ENCODE measurements at places on chromosomes 2 and 18. TPM values are rescaled to one million over a fixed set of nuclear protein-coding genes. Genes with fewer than 3 reads are reported as not detected.

DNA sequence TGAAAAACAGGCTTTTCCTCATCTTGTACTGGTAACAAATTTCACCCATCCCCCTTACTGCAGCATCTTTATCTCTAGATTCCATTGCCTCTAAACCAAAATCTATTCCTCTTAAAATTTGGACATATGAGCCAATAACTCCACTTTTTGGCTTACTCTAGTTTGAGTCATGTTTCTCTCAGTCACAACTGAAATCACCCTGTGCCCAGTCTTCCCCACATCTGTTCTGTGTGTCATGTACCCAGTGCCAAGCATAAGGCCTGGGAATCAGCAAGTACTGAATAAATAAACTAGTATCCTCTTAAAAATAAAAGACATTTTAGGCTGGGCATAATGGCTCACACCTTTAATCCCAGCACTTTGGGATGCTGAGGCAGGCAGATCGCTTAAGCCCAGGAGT, 20.8 kb upstream of the CHN1 start:
- no peak for DNase-seq

Gene DSG2
- total RNA-seq = 23.3 TPM

- no peak for DNase-seq
Measured at GRCh38 chr2:182804128-182804527, 62.3 kb downstream of the FRZB start.

DNA sequence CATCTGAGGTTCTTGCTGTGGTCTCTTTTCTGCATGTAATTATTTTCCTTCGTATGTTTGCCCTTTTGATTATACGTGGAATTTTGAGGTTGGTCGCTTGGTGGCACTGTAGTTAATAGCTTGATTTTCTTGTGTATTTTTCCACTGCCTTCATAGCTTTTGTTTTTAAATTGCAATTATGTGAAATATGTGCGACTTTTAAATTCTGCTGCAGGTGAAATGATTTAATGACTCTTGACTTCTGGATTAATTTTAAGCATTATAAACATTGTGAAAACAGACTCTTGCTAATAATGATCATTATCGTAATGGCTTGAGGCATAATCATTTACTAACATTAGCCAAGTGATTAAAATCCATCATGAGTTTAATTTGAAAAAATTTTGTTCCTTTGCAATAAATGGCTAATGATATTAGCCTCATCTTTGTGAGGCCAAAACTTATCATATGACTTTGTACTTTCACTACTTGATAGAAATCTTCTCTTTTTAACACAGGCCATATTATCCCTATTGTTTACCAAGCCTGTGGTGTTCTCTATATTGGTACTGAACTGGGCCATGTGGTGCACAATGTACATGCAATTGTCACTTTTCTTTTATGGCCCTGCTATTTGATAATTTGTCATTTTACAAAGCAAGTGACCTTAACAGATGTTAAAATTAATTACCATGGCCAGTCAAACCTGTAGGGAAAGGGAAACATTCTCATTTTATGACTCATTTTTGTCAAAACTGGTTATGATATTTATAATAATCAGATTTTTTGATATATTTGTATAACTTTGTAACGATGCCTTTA, 62.8 kb upstream of the NEUROD1 start:
- peak; percentile 66 for DNase-seq

Gene M1AP
- total RNA-seq = not detected

DNA sequence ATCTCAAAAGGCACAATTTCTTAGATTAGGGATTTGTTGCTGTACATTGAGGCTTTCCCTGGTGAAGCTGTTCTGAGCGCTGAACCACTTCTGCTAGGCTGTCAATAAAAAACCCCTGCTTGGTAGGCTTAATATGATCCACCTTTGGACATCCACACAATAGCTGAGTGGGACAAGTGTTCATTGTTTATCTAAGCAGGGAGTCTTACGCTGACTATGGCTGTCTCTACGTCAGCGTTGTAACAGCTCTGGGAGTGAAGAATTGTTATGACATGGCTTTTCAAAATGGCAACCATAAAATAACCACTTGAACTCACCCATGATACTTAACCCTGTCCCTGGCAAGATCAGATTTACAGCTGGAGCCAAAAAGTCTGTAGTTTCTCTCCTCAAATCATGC, 111.5 kb upstream of the SULT1C3 start:
- DNase-seq = no peak

DNA sequence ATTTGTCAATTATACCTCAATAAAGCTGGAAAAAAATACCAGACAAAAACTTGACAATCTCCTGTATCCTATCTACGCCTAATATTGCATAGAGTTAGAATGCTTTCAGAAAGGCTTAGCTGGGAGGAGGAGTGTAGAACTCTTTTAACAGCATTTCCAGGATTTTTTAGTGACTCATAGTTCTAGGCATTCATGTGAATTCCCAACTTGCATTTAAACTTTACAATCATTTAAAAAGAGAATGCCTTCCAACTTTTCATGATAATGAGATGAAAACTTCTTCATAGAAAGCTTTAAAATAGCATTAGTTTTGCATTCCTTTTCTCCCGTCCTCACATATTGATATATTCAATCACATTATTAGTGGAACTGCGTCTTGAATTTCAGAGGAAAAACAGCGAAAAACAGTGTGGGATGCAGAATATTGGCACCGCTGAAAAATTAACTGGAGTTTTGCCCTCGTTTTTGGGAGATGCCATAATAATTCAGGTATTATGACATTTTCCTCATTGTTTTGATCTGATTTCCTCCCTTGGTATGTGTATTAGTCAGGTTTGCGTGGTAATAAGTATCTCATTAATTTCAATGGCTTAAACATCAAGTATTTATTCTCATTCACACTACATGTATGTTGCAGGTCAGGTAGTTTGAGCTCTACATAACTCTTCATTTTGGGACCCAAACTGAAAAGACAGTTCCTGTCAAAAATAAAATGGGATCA, 293.2 kb upstream of the FIGN start:
- no peak for DNase-seq

Gene UGT1A8
- total RNA-seq = not detected

DNA sequence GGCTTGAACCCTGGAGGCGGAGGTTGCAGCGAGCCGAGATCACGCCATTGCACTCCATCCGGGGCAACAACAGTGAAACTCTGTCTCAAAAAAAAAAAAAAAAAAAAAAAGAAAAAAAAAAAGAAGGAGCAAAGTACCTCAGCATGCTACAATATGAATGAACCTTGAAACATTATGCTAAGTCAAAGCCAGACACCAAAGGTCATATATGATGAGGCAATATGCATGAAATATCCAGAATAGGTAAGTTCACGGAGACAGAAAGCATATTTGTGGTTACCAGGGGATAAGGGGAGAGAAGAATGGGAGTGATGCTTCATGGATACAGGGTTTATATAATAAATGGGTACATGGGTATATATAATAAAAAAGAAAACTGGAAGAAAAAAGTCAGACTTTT, 93.3 kb downstream of the PRELID3A start:
- DNase-seq = peak; percentile 53

DNA sequence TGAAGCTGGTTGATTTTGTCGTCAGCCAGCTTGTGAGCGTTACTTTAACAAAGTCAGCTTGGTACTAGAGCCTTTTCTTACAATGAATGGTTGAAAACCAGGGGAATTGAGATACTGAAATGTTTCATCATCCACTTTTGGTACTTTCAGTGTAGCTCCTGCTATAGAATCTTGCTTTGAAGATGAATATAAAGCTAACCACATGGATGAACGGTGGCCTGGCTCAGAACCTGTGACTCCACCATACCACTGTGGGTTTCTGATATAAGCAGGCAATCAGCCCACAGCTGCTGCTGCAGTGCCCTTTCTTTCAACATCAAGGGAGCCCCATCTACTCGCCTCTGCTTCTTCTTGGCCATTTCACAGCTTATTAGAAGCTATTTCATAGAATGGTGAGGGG, 53.2 kb upstream of the GPR45 start:
- DNase-seq = no peak

DNA sequence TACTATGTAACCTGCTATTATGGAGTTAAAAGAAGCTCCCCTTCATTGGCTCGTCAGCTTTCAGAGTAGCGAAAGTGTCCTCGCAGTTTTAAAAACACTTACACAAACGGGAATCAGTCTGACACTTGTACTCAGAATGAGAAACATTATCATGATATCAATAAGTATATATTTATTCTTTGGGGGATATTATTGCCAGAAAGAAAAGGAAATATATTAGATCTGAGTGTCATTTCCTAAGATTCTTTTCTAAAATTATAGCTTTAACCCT, 584.5 kb downstream of the ZEB2 start:
- DNase-seq = no peak

Gene THSD7B
- total RNA-seq = not detected

GRCh38 chr18:75337348-75337747, 90.2 kb downstream of the SMIM21 start:
- no peak for DNase-seq

DNA sequence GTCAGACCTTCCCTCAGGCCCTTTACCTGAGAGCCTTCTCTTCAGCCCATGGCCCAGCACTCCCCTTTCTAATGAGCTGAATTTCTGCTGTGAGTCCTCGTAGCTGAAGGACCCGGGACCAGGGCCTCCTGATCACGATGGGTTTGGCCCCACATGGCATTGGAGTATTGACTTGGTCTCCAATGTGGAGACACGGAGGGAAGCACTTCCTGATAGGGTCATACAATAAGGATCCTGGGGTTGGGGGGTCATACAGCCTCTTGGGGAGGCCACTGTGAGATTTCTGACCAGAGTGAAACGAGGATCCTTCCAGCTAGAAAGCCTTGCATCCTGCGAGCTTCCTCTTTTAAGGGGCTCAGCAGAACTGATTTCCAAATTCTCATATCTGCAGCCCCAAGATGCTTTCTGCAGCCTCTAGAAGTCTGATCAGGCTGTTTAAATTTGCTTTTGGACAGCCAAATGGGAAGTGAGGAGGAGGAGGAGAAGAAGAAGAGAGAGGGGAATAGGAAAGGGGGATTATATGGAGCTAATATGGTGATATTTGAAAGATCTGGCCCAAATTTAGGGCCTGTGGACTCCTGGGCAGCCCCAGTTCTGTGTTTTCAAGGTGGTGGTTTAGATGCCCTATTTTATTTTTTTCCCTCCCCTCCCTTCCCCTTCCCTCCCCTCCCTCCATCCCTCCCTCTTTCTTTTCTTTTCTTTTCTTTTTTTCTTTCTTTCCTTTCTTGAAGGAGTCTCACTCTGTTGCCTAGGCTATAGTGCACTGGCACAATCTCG, 38.9 kb downstream of the RHOB start:
- DNase-seq = no peak

- DNase-seq = no peak
Measured at GRCh38 chr2:168139852-168140251, 107.5 kb downstream of the STK39 start.

Gene DYNAP
- not detected for total RNA-seq

- no peak for DNase-seq
Measured at GRCh38 chr2:168564641-168565040, 108.6 kb downstream of the CERS6 start.

Gene KCTD1
- total RNA-seq = 6.8 TPM

DNA sequence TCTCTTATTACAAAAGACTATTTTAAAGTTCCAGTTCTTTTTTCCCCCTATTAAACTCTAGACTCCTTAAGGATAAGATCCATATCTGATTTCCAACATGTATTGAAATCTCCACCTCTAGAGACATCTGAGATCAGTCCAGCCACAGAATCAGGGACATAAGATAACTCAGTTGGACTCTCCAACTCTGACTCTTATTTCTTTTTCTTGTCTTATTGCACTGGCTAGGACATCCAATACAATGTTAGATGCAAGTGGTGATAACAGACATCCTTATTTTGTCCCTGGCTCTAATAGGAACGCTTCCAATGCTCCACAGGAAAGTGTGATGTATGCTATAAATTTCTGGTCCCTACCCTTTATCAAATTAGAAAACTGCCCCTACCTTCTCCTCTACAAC, 158.1 kb downstream of the TNS1 start:
- DNase-seq = no peak

DNA sequence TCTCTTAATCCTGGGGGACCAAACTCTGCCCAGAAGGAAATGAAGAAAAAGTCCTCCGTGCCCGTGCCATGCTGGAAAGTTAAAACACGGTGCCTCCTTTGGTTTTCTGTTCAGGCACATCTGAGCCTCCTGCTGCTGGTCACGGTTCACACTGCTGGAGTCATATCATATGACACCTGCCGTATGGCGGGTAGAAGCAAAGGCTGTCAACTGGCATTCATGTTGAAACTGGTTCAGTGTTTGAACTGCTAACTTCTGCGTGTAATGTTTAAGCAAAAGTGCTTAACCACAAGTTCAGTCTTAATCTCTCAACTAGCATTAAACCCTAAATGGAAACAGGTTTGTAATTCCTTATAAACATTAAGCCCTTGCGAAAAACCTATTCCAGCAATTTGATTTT, 3.1 kb downstream of the STK39 start:
- DNase-seq = peak; percentile 74

DNA sequence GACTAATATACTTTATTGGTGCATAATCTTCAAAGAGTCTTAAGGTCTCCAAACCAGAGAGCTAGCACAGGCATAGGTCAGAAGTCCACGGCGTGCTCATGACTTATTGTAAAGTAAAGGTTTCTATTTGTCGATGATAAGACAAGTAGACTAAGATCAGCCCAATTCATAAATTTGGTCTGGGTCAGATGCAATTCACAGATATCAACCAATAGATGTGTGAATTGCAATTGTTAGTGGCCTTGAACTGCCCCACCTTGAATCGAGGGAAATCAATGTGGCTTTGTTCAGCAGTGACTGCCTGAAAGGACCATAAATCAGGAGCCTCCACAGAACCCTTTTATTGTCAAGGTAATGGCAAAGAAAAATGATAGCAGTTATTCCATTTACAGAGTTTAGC, 39.1 kb upstream of the CPS1 start:
- peak; percentile 36 for DNase-seq

Gene FOSL2
- total RNA-seq = 3.4 TPM

Gene COX5B
- 453 TPM for total RNA-seq

GRCh38 chr18:9845256-9845655, 40.5 kb upstream of the TXNDC2 start:
- DNase-seq = no peak

Gene ITGA4
- total RNA-seq = not detected

Gene FTCDNL1
- total RNA-seq = 1.4 TPM

GRCh38 chr18:63677500-63678225, 16.0 kb upstream of the SERPINB3 start:
- no peak for DNase-seq
